ENCODE measurements at places on chromosomes 5 and 9.

DNA sequence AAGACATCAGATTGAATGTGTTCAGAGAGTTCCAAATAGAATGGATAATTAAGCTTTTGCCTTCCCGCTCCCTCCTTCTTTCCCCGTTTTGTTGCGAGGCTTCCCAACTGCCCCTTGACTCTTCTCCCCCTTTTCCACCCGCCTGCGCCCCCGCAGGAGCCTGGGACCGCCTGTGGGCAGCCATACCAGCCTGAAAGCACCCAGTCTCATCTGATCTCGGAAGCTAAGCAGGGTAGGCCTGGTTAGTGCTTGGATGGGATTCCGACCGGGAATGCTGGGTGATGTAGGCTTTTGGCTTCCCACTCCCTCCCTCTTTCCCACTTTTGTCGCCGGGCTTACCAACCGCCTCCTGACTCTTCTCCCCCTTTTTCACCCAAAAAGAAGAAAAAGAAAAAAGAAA, 6.8 kb upstream of the HSD17B4 start:
- DNase-seq: no peak

DNA sequence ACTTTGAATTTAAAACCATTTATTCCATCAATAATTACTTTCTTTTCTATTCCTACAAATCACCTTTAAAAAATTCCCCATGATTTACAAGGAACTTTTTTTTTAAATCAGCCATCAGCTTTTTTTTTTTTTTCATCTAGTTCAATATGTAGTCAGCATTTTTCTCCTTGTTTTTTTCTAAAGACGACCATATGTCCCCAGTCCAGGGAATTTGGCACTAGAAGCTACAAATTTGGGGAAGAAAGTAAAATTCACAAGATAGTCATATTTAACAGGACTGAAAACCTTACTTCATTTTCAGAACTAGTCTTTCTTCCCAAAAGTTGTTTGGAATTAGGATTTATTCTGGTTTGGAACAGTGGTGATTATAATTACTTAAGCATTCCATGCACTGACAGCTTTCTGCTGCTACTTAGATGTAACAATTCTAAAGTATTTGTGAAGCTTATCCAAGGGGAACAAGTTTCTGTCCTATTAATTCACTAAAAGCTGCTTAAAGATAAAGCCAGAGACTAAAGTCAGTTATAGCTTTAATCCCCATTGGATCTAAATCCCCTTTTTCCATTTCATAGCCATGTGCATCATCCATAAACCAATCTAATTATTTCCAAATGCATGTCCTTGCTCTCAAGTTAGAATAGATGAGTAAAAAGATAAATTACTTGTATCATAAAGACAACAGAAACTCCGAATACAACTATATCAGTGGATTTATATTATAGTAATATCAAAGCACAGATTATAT, 7.4 kb upstream of the SNCAIP start:
- DNase-seq: no peak

GRCh38 chr9:136328011-136328621, 777 bp downstream of the GPSM1 start:
- DNase-seq: no peak

DNA sequence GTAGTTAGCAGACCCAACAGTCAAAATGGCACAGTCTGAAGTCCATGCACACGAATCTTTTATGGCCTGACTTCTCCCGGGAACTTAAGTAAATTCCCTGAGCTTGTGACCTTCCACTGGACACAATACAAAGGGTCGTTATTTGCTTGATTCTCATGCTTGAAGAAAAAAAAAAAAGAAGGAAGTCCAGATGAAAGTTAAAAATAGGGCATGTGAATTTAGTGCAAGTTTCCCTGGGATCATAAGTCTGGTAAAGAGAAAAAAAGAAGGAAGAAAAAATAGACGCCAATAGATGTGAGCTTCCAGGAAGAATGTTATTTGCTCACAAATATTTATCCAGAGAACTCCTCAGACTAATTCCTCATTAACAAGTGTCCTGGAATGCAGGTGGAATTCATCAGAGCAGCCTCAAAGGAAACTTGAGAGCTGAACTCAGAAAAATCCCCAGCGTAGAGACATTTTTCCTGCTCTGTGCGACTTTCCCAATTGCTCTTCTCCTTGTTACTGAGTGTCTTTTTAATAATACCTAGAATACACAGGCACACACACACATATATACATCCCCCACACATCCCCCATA, 616.3 kb downstream of the EBF1 start:
- no peak for DNase-seq

GRCh38 chr5:178851951-178852350, 7.8 kb upstream of the ZNF354B start:
- DNase-seq: no peak

GRCh38 chr5:149834246-149834855, 104.2 kb downstream of the PPARGC1B start:
- peak; percentile 58 for DNase-seq

- DNase-seq: no peak
Measured at GRCh38 chr5:172687940-172688339, 46.9 kb downstream of the NEURL1B start.

DNA sequence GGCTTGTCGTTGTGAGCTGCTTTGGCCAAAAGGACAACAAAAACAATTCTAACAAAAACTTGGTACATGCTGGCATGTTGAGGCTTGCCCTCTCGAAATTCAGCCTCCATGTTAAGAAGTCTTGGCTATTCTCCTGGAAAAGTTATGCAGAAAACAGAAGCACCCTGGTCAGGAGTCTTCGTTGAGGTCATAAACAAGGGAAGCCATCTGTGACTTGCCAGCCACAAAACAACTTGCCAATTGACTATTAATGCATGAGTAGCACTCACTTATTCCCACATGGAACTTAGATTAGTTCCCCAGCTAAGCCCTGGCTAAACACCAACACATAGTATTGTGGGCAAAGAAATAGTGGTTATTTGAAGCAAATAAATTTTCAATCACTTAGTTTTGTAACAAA, 521.0 kb upstream of the CHD1 start:
- DNase-seq: no peak

- peak; percentile 11 for DNase-seq
Measured at GRCh38 chr5:173615884-173616576, 420 bp downstream of the BOD1 start.

DNA sequence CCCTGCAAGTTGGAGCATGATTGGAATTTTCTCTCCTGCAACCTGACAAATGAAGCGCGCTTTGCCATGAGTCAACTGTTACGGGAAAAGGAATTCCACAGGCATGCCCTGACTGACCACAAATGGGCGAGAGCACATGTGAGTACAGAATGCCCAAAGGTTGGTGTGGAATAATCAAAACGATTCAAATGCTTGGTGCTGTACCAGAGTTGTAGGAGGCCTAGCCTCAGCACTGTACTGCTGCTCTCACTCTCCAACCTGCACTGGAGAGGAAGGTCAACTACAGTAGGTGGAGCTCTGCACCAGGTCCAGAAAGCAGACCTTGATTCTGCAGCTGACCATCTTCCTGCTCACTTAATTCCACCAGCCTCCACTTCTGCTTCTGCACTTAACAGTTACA, 406.9 kb upstream of the ACTBL2 start:
- DNase-seq: no peak

- DNase-seq: peak; percentile 45
Measured at GRCh38 chr9:89549031-89549644, 51.2 kb upstream of the SEMA4D start.

GRCh38 chr5:116938488-116938887, 363.9 kb upstream of the SEMA6A start:
- DNase-seq: no peak

DNA sequence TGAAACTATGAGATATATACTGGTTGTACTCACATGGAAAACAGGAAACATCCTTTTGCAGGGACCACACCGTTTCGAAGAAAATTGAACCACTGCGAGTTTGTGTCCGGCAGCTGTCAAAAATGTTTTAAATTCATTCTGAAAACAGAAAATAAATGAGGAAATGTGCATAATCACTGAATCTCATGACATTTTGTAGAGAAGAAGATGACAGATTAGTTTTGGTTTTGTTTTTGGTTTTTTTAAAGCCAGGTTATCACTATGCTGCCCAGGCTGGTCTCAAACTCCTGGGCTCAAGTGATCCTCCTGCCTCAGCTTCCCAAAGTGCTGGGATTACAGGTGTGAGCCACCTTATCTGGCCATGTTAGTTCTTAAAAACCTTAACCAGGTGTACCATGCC, 3.5 kb downstream of the TXNDC8 start:
- DNase-seq: no peak

- no peak for DNase-seq
Measured at GRCh38 chr5:103772248-103772647, 209.7 kb upstream of the NUDT12 start.

DNA sequence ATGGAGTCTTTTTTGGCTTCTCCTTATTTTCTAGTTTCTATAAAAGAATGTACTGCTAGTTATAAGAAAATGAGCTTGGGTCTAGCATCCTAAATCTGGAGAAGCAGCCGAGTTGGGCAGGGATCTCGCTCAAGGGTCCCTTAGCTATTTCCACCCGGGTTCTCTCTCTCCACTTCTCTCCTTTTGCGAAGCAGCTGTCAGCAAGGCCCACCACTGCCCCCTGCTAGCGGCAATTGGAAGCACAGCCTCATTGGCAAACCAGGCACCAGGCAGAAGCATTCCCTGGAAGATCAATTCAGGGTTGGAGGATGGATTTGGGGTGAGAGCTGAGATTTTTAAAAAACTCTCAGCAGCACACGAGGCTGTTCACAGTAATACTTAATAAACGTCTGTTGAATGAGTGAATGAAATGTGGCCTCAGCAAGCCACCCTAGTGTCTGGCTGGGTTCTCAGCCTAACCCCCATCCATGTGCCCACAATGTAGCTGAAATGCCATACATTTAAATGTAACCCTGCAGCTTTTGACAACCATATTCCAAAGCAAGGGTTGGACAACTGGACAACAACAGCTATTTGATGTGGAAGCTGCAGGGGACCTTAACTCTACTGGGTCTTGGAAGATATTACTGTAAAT, 34.6 kb upstream of the TNIP1 start:
- peak; percentile 15 for DNase-seq

- DNase-seq: no peak
Measured at GRCh38 chr9:94081435-94081834, 2.8 kb upstream of the PTPDC1 start.

GRCh38 chr9:114218264-114219120, 63.2 kb downstream of the COL27A1 start:
- DNase-seq: no peak

GRCh38 chr9:16131264-16131663, 578.4 kb downstream of the CCDC171 start:
- no peak for DNase-seq

DNA sequence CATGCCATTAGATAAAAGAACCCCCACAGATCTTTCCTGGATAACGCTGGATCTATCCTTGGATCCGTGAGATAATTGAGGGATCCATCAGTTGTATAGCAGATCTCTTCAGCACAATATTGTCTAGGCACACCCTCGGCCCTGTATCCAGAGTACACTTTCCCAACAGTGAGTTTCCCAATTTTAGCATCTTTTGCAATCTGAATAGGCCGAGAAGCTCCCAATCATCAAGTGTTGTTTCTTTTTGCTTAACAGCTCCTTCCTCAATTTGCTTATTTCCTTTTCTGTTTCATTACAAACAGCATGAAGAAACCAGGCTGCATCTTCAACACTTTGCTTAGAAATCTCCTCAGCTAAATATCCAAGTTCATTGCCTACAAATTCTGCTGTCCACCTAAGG, 4.4 kb upstream of the SPTLC1 start:
- DNase-seq: no peak

- no peak for DNase-seq
Measured at GRCh38 chr5:154677921-154678320, 77.3 kb upstream of the LARP1 start.

DNA sequence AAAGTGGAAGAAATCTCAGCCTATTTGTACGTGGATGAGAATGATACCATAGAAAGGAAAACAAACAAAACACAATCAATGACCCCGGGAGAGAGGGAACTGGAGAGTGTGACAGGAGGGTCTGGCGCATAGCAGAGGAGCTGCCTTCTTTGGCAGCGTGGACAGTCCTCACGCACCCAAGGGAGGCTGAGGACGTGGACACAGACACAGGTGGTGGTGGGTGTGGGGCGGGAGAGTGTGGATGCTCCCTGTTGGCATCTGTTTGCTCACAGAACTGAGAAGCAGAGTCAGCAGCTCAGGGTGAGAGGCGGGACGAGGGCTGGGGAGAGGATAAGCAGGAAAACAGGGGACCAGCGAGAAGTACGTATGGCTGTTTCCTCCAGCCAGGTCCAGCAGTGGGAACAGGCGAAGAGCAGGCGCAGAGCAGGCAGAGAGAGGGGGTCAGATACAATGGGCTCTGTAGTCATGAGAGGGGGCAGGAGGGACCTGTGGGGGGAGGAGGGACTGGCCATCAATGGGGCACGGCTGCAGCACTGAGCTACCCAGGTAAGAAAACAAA, 10.0 kb downstream of the CMBL start:
- DNase-seq: no peak

- DNase-seq: no peak
Measured at GRCh38 chr9:82920154-82920553, 142.8 kb downstream of the RASEF start.

- DNase-seq: no peak
Measured at GRCh38 chr9:111451570-111451969, 32.6 kb downstream of the ECPAS start.

DNA sequence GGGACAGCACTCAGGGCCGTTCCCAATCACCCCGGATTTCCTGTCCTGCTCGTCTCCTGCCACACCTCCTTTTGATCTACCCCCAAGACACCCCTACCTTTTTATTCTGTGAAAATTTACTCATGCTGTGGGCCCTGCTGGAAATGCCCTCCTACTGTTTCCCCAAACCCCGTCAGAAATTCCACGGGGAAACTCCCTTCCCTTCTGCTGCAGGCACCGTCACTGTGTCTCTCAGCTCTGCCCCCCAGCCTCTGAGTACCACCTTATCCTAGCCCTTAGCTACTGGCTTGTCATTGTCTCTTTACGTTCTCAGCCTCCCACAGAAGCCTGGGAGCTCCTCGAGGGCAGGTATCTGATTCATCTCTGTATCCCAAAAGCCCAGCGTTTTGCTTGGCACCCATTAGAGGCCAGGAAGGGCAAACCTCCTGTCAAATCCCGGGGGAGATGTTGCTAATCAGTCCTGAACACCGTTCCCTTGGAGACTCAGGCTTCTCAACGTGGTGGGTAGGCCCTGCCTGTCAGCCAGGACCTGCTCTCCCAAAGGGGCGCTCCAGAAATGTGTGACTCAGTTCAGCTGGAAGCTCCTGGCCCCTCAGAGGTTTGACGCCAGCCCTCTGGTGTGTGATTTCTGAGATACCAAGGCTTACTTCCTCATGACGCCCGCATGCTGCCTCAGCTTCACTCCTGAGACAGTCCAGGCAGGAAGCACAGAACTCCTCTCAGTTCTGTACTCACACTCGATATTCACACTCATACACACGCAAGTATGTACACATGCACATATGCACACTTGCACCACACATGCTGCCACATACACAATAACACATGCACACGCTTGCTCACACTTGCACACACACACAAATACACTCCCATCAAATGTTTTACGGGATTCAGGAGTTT, 50.7 kb upstream of the GRHPR start:
- DNase-seq: peak; percentile 46

- DNase-seq: peak; percentile 48
Measured at GRCh38 chr9:69122549-69123141, 51.4 kb upstream of the TJP2 start.

GRCh38 chr5:114898602-114899001, 271.1 kb downstream of the TRIM36 start:
- DNase-seq: no peak

GRCh38 chr5:121841892-121842291, 9.8 kb upstream of the FTMT start:
- no peak for DNase-seq

Measured in NCI-H1436 (cell line).